ENCODE measurements at places on chromosomes 13 and 19.

GRCh38 chr19:15292847-15293582, 39.3 kb downstream of the BRD4 start:
- no peak overlapping the region for H3K27ac ChIP-seq
- DNase-seq, result no peak
- H3K27me3 ChIP-seq, result no peaks in the 10 kb centered on the region
- peaks cover 99% of the 10 kb centered on the region for H3K4me1 ChIP-seq
- H3K4me3 ChIP-seq, result no peak overlapping the region
- H3K36me3 ChIP-seq, result no peaks in the 10 kb centered on the region

DNA sequence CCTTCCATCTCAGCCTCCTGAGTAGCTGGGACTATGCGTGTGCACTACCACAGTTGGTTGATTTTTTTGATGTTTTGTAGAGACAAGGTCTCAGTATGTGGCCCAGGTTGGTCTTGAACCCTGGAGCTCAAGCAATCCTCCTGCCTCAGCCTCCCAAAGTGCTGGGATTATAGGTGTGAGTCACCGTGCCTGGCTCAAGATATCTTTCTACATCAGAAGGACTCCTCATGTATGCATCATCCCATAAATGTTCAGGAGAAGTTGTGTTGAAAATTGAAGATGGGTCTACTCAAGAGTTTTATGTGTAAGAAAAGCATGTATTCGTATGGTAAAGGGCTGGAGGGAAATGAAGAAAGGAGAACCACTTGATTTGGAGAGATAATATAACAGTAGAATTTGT, 71.8 kb upstream of the STK24 start:
- H3K27me3 ChIP-seq, result no peaks in the 10 kb centered on the region
- no peak overlapping the region for H3K4me3 ChIP-seq
- no peak overlapping the region for H3K27ac ChIP-seq
- no peaks in the 10 kb centered on the region for H3K36me3 ChIP-seq
- no peak for DNase-seq
- H3K4me1 ChIP-seq, result no peaks in the 10 kb centered on the region

- H3K27me3 ChIP-seq, result no peaks in the 10 kb centered on the region
- H3K4me1 ChIP-seq, result no peaks in the 10 kb centered on the region
- no peak for DNase-seq
Measured at GRCh38 chr13:71540098-71540497, 326.9 kb downstream of the DACH1 start.

GRCh38 chr19:48330012-48330681, 4.8 kb downstream of the EMP3 start:
- H3K27me3 ChIP-seq, result no peaks in the 10 kb centered on the region
- no peak overlapping the region for H3K4me3 ChIP-seq
- H3K27ac ChIP-seq, result peak overlapping the region; percentile 81
- peaks cover 20% of the 10 kb centered on the region for H3K4me1 ChIP-seq
- DNase-seq, result peak; percentile 85
- H3K36me3 ChIP-seq, result no peaks in the 10 kb centered on the region

- H3K27me3 ChIP-seq, result no peaks in the 10 kb centered on the region
- DNase-seq, result peak; percentile 84
- no peak overlapping the region for H3K4me3 ChIP-seq
- no peak overlapping the region for H3K27ac ChIP-seq
Measured at GRCh38 chr19:30682999-30683536, 310.9 kb downstream of the ZNF536 start.

- DNase-seq, result no peak
- no peaks in the 10 kb centered on the region for H3K36me3 ChIP-seq
- H3K27ac ChIP-seq, result no peak overlapping the region
- H3K27me3 ChIP-seq, result no peaks in the 10 kb centered on the region
- no peak overlapping the region for H3K4me3 ChIP-seq
Measured at GRCh38 chr19:15280048-15280725, 47.9 kb upstream of the EPHX3 start.

All from adrenal gland (tissue), 19 donors.